ENCODE measurements at places on chromosomes 16 and 17.
A peak's percentile ranks its signal among the peaks of the same experiment; 100 is the strongest.

- no peak for DNase-seq
These were observed 1.5 kb upstream of the LIMD2 start for GRCh38 chr17:63701456-63701820.

GRCh38 chr17:78395155-78395554 lies 16.7 kb downstream of the PGS1 start:
- DNase-seq = no peak

- no peak for DNase-seq
These were observed 117.9 kb upstream of the MYOCD start for GRCh38 chr17:12547831-12548230.

DNA sequence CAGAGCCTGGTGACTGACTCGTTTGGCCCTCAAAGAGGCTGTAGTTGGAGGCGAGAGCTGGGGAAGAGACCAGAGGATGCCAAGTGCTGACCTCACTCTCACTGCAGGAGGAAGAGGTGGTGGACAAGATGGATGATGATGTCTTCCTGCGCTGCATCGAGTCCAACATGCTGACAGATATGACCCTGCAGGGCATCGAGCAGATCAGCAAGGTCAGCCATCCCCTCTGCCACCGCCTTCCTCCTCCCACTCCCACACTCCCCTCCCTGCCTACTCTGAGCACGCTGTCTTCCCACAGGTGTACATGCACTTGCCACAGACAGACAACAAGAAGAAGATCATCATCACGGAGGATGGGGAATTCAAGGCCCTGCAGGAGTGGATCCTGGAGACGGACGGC lies 26.9 kb downstream of the POLR2A start:
- no peak for DNase-seq

- no peak for DNase-seq
These were observed 125.8 kb downstream of the CCDC182 start for GRCh38 chr17:57619061-57619937.

DNA sequence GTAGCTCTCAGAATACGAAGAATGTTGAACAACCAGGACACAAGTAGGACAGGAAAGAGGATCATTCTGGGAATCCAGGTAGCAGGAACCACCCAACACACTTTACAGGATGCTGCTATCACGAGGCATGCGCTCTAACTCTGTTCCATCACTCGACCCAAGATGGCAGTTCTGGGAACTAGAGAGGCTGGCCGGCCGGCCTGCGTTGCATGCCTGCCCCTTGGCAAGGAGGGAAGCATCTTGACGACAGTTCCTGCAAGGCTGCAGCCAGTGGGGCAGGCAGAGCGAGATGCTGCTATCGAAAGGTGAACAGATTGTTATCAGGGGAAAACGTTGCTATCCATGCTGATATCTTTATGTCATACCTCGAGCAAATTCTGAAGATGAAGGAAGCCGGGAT lies 19.2 kb upstream of the SLC46A1 start:
- no peak for DNase-seq

DNA sequence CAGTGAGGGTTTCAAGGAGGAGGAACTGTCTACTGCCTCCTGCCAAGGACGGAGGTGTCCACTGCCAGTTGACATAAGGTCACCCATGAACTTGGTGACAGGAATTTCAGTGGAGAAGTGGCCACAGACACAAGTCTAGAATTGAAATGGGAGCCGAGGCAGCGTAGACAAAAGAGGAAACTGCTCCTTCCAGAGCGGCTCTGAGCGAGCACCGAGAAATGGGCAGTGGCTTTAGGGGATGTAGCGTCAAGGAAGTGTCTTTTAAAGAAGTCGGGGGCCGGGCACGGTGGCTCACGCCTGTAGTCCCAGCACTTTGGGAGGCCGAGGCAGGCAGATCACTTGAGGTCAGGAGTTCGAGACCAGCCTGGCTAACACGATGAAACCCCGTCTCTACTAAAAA lies 3.1 kb upstream of the SERPINF1 start:
- no peak for DNase-seq

- peak; percentile 90 for DNase-seq
These were observed 52.7 kb upstream of the FOXF1 start for GRCh38 chr16:86457501-86458148.

DNA sequence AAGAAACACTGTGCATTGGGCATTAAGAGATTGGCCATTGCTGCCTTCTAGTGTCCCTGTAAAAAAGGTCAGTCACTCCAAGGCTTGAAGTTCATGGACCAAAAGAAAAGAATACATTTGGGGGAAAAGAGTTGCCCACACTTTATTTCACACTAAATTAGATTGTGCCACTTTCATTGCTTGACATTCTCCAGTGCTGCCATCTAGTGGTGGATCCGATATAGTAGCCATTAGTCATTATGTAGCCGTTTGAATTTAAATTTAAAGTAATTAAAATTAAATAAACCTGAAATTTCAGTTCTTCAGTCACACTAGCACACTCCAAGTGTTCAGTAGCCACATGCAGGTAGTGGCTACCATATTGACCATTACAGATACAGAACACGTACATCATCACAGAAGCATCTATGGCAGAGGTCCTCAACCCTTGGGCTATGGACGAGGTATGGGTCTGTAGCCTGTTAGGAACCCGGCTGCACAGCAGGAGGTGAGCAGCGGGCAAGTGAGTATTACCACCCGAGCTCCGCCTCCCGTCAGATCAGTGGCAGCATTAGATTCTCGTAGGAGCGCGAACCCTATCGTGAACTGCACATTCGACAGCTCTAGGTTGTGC lies 21.9 kb upstream of the CDH5 start:
- DNase-seq = no peak

GRCh38 chr17:78819402-78819801 lies 21.2 kb downstream of the USP36 start:
- no peak for DNase-seq

DNA sequence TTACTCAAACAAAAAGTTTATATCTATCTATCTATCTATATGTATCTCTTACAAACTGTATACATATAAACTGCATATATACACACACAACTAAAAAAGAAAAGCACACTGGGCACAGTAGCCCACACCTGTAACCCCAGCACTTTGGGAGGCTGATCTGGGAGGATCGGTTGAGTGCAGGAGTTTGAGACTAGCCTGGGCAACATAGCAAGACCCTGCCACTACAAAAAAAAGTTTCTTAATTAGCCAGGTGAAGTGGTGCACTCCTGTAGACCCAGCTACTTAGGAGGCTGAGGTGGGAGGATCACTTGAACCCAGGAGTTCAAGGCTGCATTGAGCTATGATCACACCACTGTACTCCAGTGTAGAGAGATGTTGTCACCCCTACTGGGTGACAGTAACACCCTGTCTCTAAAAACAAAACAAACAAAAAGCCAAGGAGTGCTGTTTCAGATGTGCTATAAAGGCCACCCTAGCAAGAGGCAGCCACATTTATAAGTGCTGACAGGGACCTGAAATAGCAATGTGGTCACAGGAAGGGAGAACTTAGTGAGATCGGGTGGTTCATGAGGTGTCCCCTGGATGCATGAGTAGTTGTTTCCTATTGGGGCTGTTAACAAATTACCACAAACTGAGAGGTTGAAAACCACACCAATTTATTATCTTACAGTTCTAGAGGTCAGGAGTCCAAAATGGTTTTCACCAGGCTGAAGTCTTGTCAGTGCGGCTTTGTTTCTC lies 4.8 kb downstream of the CD2BP2 start:
- no peak for DNase-seq

GRCh38 chr16:28538733-28539596 lies at the start of gene NUPR1:
Gene NUPR1 (minus strand): TSS chr16:28538974. CDS start chr16:28538907, 67 bp downstream.
- DNase-seq = peak; percentile 99

All from vagina (tissue), 2 donors.